ENCODE measurements at places on chromosomes 1 and 21.
A peak's percentile ranks its signal among the peaks of the same experiment; 100 is the strongest.

DNA sequence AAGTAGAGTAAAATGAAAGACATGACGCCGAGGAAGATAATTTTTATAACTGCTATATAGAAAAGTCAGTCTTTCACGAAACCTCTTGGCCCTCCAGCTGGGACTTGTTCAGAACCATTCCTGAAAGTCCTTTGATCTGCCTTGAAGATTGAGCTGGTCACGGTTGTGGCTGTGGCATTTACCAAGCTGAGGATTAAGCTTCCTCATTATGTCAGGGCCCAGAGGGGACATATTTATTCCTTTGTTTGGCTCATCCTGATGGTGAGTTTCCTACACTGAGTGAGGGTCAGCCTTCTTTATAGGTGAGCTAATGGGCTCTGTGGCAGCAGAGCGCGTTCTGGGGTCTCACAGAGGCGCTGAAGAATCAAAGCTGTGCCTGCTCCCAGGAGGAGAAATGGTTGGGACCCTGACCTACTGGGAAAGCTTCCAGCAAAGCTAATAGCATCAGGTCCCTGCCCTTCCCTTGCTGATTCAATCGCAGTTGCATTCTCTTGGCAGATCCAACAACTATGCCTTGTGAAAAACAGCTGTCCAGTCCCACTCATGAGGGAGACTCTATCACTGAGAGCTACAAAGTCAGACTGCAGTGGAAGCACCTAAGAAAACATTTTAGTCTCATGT lies 43.2 kb upstream of the PBX1 start:
- DNase-seq, result no peak

DNA sequence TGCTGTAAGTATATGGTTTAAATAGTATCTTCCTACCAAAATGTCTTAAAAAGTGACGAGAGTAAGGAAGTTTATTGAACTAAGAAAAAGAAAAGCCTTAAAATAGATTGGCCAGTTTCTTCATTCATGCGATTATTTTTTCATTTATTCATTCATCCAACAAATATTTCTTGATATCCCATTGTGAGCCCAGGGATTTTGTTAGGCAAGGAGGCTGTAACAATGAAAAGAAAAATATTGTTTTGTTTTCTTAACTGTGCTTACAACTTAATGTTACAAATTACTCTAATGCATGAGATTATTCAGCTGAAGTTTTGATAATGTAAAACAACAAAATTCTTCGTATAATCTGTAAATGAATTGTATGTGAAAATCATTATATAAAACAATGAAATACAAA lies 882.0 kb downstream of the LTN1 start:
- DNase-seq, result no peak

GRCh38 chr1:115332813-115333608 lies 5.0 kb downstream of the NGF start:
- no peak for DNase-seq

- DNase-seq, result no peak
These were observed 217.0 kb downstream of the RWDD3 start for GRCh38 chr1:95451054-95451453.

- no peak for DNase-seq
These were observed 17.8 kb downstream of the SLC16A1 start for GRCh38 chr1:112938210-112938609.

DNA sequence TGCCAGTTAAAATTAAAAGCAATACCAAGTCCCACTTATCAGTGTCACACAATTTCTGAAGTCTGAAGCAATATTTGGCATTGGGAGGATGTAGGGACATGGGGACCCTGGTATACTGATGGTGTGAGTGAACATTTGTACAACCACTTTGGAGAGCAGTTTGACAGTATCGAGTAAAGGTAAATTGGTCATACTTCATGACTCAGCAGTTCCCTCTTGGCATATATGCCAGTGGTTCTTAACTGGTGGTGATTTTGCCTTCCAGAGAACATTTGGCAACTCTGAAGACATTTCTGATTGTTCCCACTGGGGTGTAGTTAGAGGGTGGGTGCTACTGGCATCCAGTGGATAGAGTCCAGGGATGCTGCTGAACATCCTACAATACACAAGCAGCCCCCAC lies 19.7 kb downstream of the FMOD start:
- no peak for DNase-seq

- no peak for DNase-seq
These were observed 9.7 kb upstream of the UMODL1 start for GRCh38 chr21:42061195-42061985.

DNA sequence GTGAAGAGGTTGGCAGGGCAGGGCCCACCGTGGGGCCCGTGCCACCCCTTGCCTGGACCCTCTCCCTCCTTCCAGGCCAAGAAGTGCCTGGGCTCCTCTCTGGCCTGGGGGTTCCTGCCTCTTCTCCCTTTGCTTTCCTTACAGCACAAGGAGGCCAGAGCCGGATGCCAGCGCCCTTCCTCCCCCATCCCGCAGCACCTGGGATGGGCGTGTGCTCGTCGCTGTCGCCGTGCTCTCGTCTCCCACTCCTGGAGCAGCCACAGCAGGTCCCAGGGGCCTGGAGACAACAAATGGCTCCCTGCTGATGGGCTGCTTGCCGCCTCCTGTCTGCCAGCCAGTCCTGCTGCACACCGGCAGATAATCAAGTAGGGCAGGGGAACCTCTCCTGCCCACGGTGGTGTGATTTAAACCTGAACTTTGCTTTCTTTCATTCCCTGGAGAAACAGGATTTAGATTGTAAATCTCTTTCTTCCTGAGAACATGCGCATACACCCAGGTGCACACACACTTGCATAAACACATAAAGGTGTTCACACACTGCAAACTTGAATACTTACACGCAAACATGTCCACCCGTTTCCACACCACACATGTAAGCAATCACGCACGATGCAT lies 50.8 kb upstream of the POU3F1 start:
- DNase-seq, result no peak

DNA sequence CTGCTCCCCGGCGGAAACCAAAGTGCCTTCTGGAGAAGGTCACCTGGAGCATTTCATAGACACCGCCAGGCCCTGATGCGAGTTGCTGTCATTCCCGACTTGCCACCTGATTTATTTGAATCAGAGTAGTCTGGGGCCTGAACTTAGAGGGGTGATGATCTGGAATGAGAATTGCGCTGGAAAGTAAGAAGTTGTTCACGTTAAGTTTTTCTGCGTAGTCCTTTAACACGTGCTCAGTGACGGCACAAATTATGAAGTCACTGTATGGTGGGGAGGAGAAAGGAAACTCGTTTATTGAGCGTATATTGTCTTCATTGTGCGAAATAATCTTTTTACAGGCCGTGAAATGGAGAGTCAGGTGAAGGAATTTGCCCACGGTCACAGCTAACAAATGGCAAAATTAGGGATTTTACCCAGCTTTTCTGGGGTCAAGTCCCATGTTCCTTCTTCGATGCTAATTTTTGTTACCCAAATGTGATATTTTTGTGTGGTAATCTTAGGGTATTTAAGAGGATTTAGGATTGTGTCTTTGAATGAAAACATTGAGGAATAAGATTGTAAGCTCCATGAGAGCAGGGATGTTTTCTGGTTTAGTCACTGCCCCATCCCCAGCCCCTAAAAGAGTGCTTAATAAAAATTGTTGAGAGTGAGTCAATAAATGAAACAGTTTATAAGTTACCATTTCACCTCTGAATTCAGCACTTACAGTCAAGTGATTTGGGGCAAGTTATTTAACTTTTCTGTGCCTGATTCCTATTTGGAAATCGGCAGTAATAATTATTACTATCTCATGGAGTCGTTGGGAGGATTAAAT lies 46.4 kb upstream of the NBL1 start:
- peak; percentile 38 for DNase-seq

GRCh38 chr1:53755874-53756273 lies 16.9 kb upstream of the GLIS1 start:
- DNase-seq, result no peak

GRCh38 chr1:54014009-54014629 lies 3.9 kb downstream of the LDLRAD1 start:
- DNase-seq, result no peak

- no peak for DNase-seq
These were observed 2151.6 kb downstream of the MRPL39 start for GRCh38 chr21:23455676-23456075.

- DNase-seq, result no peak
These were observed 35.3 kb downstream of the HLX start for GRCh38 chr1:220914283-220915116.

DNA sequence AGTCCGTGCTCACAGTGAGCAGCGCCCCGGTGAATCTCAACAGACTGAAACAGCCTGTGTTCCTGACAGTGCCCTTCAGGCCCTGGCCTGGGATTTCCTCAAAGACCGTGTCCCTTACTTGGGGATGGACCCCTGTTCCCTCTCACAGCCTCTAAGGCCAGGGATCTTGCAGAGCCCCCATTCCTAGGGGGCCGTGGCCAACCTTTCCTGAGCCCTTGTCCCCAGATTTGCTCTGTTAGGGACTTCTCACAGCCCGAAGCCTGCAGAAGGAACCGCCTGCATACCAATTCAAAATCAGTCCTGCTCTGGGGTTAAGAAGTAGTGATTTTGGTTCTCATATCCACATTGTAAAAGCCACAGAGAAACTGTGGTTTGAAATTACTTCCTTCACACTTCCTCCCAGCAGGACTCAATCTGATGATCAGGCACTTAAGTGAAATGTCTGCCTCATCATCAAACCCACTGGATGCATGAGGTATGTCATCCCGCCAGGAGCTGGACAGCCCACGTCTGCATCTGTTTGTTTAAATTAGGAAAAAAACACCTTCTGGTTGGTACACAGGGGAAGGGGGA lies 14.9 kb downstream of the ABCA4 start:
- no peak for DNase-seq

DNA sequence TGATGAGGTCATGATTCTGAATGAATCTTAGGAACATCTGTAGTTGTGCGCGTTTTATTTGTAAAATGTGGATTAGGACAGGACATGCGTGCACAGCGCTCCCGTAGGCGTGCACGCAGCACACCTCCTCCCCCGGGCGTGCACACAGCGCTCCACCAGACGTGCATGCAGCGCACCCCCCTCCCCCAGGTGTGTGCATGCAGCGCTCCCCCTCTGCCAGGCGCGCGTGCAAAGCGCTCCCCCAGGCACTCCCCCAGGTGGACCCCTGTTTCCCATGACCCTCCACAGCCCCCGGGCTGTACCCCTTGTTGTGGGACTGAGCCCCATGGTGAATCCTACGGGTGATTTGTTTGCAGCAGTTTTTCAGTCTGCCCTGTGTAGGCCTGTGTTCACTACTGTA lies 61.6 kb downstream of the S100B start:
- DNase-seq, result no peak

- no peak for DNase-seq
These were observed 20.5 kb downstream of the PLA2G4A start for GRCh38 chr1:186849271-186849671.

DNA sequence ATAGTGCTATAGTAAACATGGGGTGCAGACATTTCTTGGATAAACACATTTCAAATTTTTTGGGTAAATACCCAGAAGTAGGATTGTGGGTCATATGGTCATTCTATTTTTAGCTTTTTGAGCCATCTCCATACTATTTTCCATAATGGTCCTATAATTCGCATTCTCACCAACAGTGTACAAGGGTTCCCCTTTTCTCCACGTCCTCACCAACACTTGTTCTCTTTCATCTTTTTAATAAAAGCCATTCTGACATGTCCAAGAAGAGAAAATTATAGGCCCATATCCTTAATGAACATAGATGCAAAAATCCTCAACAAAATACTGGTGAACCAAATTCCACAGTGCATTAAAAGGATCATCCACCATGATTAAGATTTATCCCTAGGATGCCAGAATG lies 8.9 kb downstream of the STUM start:
- DNase-seq, result no peak

DNA sequence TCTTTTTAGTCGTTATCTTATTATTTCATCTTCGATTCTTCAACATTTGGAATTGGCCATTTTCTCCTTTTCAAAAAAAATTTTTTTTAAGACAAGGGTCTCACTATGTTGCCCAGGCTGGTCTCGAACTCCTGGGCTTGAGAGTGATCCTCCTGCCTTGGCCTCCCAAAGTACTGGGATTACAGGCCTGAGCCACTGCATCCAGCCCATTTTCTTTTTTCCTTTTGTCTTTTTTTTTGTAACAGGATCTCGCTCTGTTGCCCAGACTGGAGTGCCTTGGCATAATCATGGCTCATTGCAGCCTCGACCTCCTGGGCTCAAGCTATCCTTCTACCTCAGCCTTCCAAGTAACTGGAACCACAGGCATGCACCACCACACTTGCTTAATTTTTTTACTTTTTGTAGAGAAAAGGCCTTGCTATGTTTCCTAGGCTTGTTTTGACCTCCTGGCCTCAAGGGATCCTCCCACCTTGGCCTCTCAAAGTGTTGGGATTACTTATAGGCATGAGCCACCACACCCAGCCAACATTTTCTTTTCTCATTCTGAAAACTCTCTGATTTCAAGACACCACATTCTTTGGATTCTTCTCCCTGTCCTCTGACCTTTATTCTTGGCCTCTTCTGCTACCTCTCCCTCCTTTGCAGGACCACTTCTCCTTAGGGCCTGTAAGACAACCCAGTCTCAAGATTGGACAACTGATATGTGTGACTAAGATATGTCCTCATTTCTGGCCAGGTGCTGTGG lies 6.0 kb upstream of the MAP1LC3C start:
- DNase-seq, result no peak

- DNase-seq, result no peak
These were observed 14.0 kb downstream of the PRR9 start for GRCh38 chr1:153231363-153231762.

DNA sequence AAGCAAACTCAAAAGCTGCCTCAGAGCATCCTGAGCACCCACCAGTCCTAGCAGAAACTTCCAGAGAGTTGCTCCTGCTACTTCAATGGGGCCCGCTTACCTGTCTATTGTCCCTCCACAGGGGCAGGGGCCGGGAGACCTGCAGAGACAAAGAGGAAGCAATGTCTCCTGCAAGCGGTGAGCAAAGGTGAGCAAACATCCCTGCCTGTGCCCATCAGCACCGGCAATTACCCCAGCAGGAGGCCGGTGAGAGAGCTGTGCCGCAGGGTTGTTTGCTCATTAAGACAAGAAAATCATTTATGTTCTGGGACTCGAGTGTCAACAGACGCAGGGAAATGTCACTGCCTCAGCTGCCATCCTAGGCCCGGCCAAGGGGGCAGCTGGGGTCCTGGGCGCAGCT lies 53.8 kb upstream of the TARDBP start:
- DNase-seq, result no peak

DNA sequence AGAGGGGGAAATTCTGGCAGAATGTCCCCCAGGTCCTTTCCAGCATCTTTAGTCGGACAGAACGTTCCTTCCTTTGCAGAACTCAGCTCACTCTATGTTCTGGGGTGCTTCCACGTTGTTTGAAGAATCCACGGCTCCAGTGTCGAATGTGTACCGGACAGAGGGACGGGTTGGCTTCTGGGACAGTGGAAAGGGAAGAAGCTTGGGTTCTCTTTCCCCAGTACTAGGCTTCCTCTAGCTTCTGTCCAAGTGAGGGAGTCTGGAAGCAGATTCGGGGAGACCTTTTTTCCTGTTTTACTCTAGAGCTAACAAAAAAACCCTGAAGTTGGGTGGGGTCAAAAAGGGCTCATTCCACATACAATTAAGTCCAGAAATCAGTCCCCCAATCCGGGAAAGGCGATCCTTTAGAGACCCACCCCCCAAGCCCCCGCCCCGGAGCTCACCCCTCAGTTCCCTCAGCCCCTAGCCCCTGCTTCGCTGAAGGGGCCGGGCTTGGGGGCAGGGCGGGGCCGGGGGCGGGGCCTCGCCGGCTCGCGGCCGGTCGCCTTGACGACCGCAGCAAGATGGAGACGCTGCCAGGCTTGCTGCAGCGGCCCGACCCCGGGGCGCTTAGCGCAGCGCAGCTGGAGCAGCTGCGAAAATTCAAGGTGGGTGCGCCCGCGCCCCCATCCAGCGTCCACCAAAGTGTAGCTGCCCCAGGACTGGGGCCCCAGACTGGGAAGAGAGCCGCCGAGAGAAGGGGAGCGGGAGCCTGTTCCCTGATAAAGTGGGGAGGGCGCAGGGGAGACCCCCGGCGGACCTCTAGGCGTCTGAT lies at the start of gene RIIAD1:
Gene RIIAD1 (plus strand): TSS at position 549 of the 814 bp plus-strand sequence. CDS start 15 bp downstream, at position 564.
- DNase-seq, result no peak
